Breast epithelium (tissue), 4 donors: ENCODE measurements at places on chromosomes 2 and 18. TPM values are rescaled to one million over a fixed set of nuclear protein-coding genes. Genes with fewer than 3 reads are reported as not detected.

GRCh38 chr18:32520771-32521170 is 50.1 kb upstream of the GAREM1 start:
- H3K27me3 ChIP-seq: no peaks in the 10 kb centered on the region
- H3K4me1 ChIP-seq: no peaks in the 10 kb centered on the region
- DNase-seq: no peak
- no peak overlapping the region for H3K4me3 ChIP-seq
- H3K36me3 ChIP-seq: no peaks in the 10 kb centered on the region

GRCh38 chr2:235568431-235568830 is 74.6 kb downstream of the AGAP1 start:
- DNase-seq: peak; percentile 35
- no peaks in the 10 kb centered on the region for H3K36me3 ChIP-seq
- peak overlapping the region; percentile 54 for H3K27ac ChIP-seq
- no peaks in the 10 kb centered on the region for H3K4me1 ChIP-seq
- H3K27me3 ChIP-seq: no peaks in the 10 kb centered on the region

- H3K27ac ChIP-seq: no peak overlapping the region
- no peaks in the 10 kb centered on the region for H3K36me3 ChIP-seq
- H3K27me3 ChIP-seq: no peaks in the 10 kb centered on the region
- no peaks in the 10 kb centered on the region for H3K4me1 ChIP-seq
- no peak overlapping the region for H3K4me3 ChIP-seq
Observed at GRCh38 chr18:28455971-28456370, 279.0 kb upstream of the CDH2 start.

DNA sequence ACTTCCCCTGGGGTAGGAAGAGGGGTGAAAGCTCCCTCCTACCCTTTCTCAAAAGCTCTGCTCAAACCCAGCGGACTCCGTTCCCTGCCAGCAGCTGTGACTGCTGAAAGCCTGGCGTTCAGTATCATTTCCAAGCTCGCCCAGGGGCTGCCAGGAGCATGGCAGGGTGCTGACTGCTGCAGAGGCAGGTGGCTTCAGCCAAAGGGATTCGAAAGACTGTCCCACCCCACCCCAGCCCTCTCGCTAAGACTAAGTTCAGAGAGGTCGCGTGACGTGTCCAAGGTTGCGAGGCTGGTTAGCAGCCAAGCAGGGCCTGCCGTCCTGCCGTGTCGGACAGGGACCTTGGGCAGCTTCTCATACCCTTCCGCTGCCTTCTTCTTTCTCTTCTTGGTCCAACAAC is 72.3 kb upstream of the RAB12 start:
- H3K4me1 ChIP-seq: no peaks in the 10 kb centered on the region
- H3K27me3 ChIP-seq: no peaks in the 10 kb centered on the region
- no peak for DNase-seq
- no peak overlapping the region for H3K27ac ChIP-seq
- H3K4me3 ChIP-seq: no peak overlapping the region

- H3K36me3 ChIP-seq: no peaks in the 10 kb centered on the region
- DNase-seq: no peak
- H3K27me3 ChIP-seq: no peaks in the 10 kb centered on the region
- H3K4me1 ChIP-seq: no peaks in the 10 kb centered on the region
- H3K27ac ChIP-seq: no peak overlapping the region
- no peak overlapping the region for H3K4me3 ChIP-seq
Observed at GRCh38 chr2:220555961-220556630, 928.7 kb downstream of the SLC4A3 start.

DNA sequence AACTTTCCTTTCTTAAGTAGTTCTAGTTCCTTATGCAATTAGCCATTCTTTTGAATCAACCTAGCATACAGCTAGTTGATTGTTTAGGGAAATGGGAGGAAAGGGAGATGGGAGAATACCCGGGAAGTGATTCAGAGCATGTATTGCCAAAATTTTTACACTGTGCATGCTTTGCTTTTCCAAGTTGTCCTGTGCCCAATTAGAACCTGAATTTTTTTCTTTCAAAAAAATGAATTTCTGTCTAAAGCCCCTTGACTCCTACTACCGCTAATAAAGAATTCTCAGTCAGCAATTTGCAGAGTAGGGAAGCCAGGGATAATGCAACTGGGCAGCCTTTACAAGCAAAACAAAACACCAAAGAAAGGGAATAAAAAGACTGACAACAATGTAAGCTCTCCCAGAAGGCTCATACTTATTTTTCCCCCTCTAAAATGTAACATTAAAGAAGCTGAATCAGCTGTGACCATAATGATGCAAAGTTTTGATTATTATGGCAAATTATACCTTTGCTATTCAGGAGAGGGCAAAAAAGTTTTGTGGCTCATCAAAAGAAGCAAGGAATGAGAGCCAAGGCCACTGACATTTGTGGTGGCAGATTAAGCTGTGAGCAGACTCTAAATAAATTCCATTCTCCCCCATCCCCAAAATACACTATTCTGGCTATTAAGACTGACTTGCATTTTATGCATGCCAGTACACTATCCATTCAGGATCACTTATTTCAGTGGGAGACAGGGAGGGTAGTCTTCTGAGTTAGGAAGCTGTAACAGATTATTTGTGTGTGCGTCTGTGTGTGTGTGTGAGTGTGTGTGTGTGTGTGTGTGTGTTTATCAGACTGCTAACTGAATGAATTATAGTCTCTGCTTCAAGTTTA is 174.3 kb downstream of the ERBB4 start:
- no peak overlapping the region for H3K27ac ChIP-seq
- H3K4me1 ChIP-seq: no peaks in the 10 kb centered on the region
- H3K4me3 ChIP-seq: no peak overlapping the region
- H3K27me3 ChIP-seq: no peaks in the 10 kb centered on the region

- H3K27me3 ChIP-seq: no peaks in the 10 kb centered on the region
- H3K4me1 ChIP-seq: no peaks in the 10 kb centered on the region
- no peak overlapping the region for H3K27ac ChIP-seq
- H3K36me3 ChIP-seq: no peaks in the 10 kb centered on the region
- no peak for DNase-seq
- no peak overlapping the region for H3K4me3 ChIP-seq
Observed at GRCh38 chr2:24287171-24287570, 73.2 kb downstream of the ITSN2 start.

DNA sequence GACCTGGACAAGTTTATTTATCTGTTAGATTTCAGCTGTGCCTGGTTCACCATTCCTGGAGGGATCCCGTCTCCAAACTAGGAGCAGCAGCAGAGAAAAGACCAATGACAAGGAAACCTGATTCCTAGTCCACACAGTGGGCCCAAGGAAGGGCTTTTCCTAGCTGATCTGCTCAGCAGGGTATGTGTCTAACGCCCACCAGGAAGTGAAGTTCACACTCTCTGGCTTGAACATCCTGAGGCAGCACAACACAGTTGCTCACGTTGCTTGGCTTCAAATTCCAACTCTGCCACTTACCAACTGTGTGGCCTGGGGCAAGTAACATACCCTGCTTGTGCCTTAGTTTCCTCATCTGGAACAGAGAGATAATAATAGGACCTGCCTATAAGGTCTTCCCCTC is 42.9 kb downstream of the XDH start:
- H3K36me3 ChIP-seq: no peaks in the 10 kb centered on the region
- no peak for DNase-seq
- H3K4me1 ChIP-seq: no peaks in the 10 kb centered on the region
- no peak overlapping the region for H3K27ac ChIP-seq
- no peak overlapping the region for H3K4me3 ChIP-seq

DNA sequence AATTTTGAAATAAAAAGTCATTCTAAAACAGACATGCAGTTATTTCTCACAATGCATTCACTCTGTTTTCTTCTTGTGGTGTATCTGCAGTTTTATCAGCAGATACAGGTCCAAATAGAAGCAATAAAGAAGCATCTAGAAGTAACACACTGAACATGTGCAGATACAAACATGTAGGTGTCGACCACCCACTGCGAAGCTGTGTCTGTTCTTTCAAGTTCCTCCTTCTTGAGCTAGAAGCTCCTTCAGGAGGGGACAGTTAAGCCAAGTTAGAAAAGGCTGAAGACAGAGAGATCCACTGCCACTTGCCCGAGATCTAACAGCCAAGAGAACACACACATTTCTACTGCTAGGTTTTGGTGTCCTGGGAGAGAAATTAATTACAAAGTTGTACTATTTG is 30.1 kb downstream of the WDFY1 start:
- DNase-seq: no peak
- no peaks in the 10 kb centered on the region for H3K27me3 ChIP-seq
- H3K4me1 ChIP-seq: no peaks in the 10 kb centered on the region
- no peak overlapping the region for H3K27ac ChIP-seq
- no peak overlapping the region for H3K4me3 ChIP-seq
- H3K36me3 ChIP-seq: no peaks in the 10 kb centered on the region

DNA sequence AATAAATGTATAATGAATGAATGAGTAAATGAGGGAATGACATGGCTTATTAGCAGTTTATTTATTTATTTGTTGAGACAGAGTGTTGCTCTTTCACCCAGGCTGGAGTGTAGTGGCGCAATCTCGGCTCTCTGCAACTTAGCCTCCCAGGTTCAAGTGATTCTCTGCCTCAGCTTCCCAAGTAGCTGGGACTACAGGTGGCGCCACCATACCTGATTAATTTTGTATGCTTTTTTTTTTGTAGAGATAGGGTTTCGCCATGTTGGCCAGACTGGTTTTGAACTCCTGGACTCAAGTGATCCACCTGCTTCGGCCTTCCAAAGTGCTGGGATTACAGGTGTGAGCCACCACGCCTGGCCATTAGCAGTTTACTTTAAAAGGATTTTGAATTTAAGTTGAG is 100.3 kb upstream of the CAVIN2 start:
- no peak overlapping the region for H3K27ac ChIP-seq
- H3K36me3 ChIP-seq: no peaks in the 10 kb centered on the region
- H3K27me3 ChIP-seq: no peaks in the 10 kb centered on the region

GRCh38 chr2:160492401-160493226 is 993 bp downstream of the RBMS1 start:
- peak; percentile 61 for DNase-seq
- H3K36me3 ChIP-seq: no peaks in the 10 kb centered on the region
- no peaks in the 10 kb centered on the region for H3K27me3 ChIP-seq
- peak overlapping the region; percentile 98 for H3K27ac ChIP-seq
- H3K4me3 ChIP-seq: peak overlapping the region; percentile 93

DNA sequence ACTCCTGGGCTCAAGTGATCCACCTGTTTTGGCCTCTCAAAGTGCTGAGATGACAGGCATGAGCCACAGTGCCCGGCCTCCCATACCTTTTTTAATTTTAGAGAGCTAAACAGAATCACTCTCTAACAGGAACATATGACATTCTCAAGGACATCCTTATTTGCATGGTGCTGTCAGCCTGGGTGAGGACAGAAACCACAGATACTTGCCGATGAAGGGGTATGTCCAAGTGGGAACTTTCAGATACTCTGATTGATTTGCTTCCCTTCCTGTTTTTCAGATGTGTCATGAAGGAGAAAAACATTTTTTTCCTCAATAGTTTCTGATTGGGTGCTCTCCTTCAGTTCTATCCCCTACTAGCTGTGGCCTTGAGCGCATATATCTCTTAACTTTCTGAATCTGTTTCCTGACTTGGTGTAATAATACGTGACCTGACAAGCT is 49.6 kb downstream of the MYO3B start:
- DNase-seq: no peak
- H3K27me3 ChIP-seq: no peaks in the 10 kb centered on the region
- H3K27ac ChIP-seq: no peak overlapping the region
- no peak overlapping the region for H3K4me3 ChIP-seq
- H3K36me3 ChIP-seq: no peaks in the 10 kb centered on the region

DNA sequence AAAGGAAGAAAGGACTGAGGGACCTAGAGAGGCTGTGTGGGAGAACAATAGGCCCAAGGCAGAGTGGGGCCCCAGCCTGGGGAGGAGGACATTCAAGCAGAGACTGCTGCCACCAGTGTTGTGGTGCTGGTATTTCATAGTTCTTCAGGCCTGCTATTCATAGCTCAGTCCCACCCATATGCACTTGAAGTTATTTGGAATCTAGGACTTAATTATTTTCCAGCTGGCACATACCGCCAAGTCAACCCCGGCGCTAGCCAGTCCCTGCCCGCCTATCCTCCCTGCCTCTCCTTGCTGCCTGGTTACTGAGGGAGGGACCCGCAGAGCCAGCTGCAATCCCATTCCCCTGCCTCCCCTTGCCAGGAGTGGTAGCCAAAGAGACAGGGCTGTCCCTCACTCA is 141.2 kb downstream of the CABLES1 start:
- H3K27me3 ChIP-seq: no peaks in the 10 kb centered on the region
- H3K36me3 ChIP-seq: no peaks in the 10 kb centered on the region
- no peaks in the 10 kb centered on the region for H3K4me1 ChIP-seq

DNA sequence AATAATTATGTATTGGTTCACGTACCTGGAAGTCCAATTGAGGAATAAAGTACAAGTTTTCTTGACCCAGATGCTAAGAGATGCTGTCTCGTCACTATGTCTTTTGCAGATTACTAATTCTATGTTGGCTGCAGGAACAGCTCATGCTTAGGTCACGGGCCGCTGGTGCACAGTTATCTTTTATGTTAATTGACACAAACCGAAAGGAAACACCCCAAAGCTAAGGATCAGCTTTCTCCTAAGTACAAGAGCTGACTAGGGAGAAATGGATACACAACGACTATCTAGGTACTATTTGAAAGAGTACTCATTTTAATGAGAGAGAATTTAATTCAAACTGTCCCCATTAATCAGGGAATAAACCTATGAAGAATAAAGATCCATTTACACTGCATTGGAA is 217.7 kb upstream of the SLC35G4 start:
- H3K27me3 ChIP-seq: no peaks in the 10 kb centered on the region
- no peak overlapping the region for H3K27ac ChIP-seq
- H3K36me3 ChIP-seq: no peaks in the 10 kb centered on the region
- DNase-seq: no peak
- no peak overlapping the region for H3K4me3 ChIP-seq

GRCh38 chr2:46647766-46648742 is 168.7 kb downstream of the TMEM247 start:
- H3K36me3 ChIP-seq: no peaks in the 10 kb centered on the region
- no peak overlapping the region for H3K4me3 ChIP-seq
- peak; percentile 66 for DNase-seq
- H3K4me1 ChIP-seq: peaks cover 5% of the 10 kb centered on the region
- peak overlapping the region; percentile 23 for H3K27ac ChIP-seq
- H3K27me3 ChIP-seq: no peaks in the 10 kb centered on the region

GRCh38 chr2:56017784-56018183 is 94.2 kb upstream of the EFEMP1 start:
- no peak for DNase-seq
- H3K4me3 ChIP-seq: no peak overlapping the region
- H3K27ac ChIP-seq: no peak overlapping the region

Gene INSIG2
- total RNA-seq: 13.1 TPM

Gene CHN1
- total RNA-seq: 14.7 TPM

Gene IL1RL2
- 5.9 TPM for total RNA-seq

Gene C2orf69
- 19.2 TPM for total RNA-seq

Gene TMEFF2
- not detected for total RNA-seq

Gene NT5DC4
- total RNA-seq: not detected

Gene KLHL29
- 4.5 TPM for total RNA-seq

Gene GPAT2
- total RNA-seq: 11.7 TPM

Gene UGT1A7
- total RNA-seq: not detected

Gene TEX44
- not detected for total RNA-seq

Gene ADNP2
- 20.1 TPM for total RNA-seq

Gene PSMA8
- not detected for total RNA-seq

Gene SPR
- total RNA-seq: 46.2 TPM

Gene KRTCAP3
- 14.7 TPM for total RNA-seq

Gene SLC40A1
- total RNA-seq: 42.2 TPM
